Activated CD8-positive, alpha-beta memory T cell treated with anti-CD3 and anti-CD28 coated beads for 48 hours (primary cell): ENCODE measurements at places on chromosomes 3 and 15.

- DNase-seq = no peak
Observed at GRCh38 chr3:153029350-153029749, 132.7 kb upstream of the RAP2B start.

DNA sequence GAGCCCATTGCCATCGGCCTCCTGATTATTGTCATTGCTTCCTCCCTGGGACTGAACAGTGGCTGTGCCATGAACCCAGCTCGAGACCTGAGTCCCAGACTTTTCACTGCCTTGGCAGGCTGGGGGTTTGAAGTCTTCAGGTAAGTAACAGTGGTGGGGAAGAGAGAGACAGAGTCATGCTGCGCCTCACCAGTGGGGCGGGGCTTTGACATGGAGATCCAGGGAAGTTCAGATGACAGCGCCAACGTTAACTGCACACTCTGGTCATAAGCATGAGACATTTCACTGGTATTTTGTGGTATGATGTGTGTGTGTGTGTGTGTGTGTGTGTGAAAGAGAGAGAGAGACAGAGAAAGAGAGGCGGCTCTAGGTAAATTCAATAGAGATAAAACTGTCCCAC lies 41.0 kb downstream of the AQP9 start:
- DNase-seq = no peak

DNA sequence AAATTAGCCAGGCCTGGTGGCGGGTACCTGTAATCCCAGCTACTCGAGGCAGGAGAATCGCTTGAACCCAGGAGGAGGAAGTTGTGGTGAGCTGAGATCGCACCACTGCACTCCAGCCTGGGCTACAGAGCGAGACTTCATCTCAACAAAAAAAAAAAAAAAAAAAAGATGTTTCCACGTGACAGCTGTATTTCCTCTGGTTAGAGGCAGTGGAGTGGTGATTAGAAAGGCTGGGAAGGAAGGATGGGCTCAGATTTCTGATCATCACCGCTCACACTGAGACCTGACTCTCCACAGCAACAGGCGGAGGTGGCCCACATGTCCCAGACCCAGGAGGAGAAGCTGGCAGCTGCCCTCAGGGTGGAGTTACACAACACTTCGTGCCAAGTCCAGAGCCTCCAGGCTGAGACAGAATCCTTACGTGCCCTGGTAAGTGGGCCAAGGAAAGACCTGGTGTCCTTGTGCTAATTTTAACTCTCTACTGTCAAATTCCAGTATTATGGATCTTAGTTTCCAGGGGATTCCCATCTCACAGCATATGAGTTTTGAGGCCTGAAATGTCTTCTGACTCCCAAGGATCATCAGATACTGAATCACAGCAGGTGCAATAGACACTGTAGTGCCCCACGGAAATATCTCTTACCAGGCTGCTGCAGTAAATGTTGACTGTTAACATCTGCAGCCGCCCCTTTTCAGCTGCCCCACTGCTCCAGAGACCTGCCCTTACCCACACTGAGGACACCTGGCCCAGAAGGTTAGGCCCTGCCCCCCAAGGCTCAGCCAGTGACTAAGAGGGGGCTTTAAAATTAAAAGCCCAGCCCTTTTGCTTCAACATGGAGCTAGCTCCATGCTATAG lies 66.9 kb downstream of the BFSP2 start:
- no peak for DNase-seq

- DNase-seq = no peak
Observed at GRCh38 chr3:12661926-12662592, 1.9 kb downstream of the RAF1 start.

- DNase-seq = no peak
Observed at GRCh38 chr15:98718426-98719136, 70.2 kb downstream of the IGF1R start.

GRCh38 chr3:117454254-117454653 lies 744.7 kb downstream of the TUSC7 start:
- no peak for DNase-seq

DNA sequence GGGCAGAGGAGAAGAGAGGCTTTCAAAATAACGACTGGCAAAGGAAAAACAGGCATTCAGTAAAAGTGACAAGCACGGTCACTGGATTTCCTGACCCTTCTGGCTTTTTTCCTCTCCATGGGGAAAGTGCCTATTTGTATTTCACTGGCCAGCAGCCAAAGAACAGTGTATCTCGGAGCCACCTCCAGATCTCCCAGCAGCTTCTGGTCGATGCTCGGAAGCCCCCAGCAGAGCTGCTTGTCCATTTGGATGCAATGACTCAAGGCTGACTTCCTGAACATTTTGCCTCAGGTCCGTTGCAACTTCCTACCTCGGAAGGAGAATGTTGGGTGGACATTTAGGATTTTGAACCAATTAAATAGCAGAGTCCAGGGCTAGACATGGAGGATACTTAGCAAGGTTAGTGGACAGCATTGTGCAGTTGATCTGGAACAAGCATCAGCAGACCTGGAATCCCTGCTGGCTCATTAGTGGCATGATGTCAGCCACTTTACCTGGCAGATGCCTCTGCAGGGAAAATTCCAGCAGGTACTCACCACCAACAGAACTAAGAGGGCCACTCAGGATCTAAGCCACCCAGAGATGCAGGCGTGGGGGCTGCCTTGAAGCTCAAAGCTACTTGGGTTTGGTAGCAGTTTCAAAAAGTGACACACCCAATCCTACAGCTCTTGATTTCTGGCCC lies 1.1 kb downstream of the FAM107A start:
- no peak for DNase-seq

DNA sequence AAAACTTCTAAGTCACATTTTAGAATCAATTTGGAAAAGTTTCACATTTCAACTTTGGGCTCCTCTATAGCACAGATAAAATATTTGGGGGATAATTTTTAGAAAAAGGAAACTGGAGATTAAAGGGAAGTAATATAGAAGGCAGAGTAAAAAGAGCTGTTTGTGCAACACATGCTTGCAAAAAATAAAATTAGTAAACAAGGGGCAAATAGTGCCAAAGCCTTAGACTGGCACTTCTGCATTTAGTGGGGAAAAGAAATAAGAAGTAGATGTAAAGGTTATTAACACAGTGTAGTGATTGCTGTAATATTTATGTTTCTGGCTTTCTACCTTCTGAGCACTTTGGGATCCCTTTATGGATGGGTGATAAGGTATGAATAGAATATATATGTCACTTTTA lies 246.6 kb downstream of the CBLB start:
- DNase-seq = no peak

DNA sequence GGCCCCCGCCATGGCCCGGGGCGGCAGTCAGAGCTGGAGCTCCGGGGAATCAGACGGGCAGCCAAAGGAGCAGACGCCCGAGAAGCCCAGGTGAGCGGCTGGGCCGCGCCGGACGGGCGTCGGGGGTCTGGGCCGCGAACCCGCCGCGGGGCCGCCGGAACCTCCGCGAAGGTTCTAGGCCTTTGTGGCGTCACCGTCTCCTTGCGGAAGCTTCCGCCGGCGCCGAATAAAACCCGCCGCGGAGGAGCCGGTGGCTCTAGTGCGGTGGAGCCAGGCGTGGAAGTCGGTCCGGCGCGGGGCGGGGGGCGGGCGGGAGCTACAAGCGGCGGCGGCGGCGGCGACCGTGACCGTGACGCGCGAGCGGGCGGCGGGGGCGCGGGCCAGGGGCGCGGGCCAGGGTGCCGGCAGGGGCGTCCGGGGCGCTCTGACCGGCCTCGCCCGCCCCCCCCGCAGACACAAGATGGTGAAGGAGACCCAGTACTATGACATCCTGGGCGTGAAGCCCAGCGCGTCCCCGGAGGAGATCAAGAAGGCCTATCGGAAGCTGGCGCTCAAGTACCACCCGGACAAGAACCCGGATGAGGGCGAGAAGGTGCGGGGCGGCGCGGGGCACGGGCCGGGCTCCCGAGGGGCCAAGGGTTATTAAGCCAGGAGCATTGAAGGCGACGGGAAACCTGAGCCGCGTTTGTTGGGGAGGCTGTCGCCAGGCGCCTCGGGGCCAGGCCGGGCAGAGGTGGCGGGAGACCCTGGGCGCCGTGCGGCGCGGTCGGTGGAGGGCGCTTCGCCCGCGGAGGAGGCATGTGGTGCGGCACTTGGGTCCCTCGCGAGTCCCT lies at the start of gene DNAJA4:
DNAJA4 (plus strand) TSS at position 259 of the 833 bp plus-strand sequence; CDS start at position 461, 202 bp downstream.
- DNase-seq = peak; percentile 23

GRCh38 chr3:22568285-22568684 lies 634.8 kb upstream of the UBE2E2 start:
- no peak for DNase-seq

DNA sequence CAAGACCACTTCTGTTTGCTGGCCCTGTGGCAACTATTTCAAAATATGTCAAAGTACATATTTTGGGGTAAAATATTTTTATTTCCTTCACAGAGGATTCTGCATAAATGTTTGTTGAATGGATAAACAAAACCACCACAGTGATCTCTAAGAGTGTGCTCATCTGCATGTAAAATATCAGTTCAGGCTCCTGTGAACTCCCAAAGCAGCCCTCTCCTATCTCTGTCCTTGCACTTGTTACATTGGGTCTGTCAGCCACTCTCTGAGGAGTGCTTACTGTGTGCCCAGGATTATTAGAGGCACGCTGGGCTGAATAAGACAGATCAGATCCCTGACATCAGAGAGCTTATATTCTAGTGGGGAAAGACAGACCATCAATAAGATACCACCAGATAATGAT lies 27.1 kb downstream of the IQCH start:
- DNase-seq = no peak

GRCh38 chr3:160686955-160687535 lies 10.1 kb downstream of the ARL14 start:
- no peak for DNase-seq
